Fibroblast of the aortic adventitia (primary cell): ENCODE measurements at places on chromosomes 2 and 18. TPM values are rescaled to one million over a fixed set of nuclear protein-coding genes. Genes with fewer than 3 reads are reported as not detected.

GRCh38 chr2:16202266-16203020 is 262.1 kb downstream of the MYCN start:
- DNase-seq, result no peak

GPR155 gene
- total RNA-seq, result 1.6 and 2.2 TPM in 2 replicates

- peak; percentile 25 for DNase-seq
These were observed 49.5 kb downstream of the C2orf42 start for GRCh38 chr2:70141212-70141901.

GRCh38 chr2:102929721-102930120 is 167.9 kb downstream of the TMEM182 start:
- DNase-seq, result no peak

CLEC4F gene
- not detected in 2 replicates for total RNA-seq

VWC2L gene
- total RNA-seq, result not detected in 2 replicates

SLC4A5 gene
- total RNA-seq, result 0.25 and 0.45 TPM in 2 replicates

- no peak for DNase-seq
These were observed 91.9 kb downstream of the TWIST2 start for GRCh38 chr2:238939521-238940403.

GRCh38 chr2:215790523-215791421 is 222.6 kb downstream of the MREG start:
- no peak for DNase-seq

SKOR2 gene
- total RNA-seq, result not detected in 2 replicates

DNA sequence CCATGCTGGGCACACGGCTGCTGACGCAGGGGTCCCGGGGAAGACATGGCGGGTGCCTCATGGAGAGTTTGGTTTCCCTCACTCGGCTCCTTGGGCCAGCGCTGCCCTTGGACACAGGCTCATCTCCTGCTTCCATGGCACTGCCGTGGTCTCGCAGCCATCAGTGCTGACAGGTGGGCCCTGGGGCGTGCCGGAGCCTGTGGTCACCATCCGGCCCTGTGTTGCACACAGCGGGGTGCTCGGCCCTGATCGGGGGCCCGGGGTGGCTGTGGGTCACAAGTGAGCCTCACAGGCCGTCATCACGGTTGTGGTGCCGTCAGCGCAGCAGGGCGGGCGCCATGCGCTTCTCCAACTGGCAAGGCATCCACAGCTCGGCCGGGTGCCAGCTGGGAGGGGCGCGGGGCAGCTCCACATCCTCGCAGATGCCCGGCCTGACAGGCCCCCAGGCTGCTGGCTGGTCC is 582 bp downstream of the RTP5 start:
- no peak for DNase-seq

C1QL2 gene
- total RNA-seq, result not detected in 2 replicates

- DNase-seq, result no peak
These were observed 9.7 kb upstream of the CIB4 start for GRCh38 chr2:26650713-26651469.

DNA sequence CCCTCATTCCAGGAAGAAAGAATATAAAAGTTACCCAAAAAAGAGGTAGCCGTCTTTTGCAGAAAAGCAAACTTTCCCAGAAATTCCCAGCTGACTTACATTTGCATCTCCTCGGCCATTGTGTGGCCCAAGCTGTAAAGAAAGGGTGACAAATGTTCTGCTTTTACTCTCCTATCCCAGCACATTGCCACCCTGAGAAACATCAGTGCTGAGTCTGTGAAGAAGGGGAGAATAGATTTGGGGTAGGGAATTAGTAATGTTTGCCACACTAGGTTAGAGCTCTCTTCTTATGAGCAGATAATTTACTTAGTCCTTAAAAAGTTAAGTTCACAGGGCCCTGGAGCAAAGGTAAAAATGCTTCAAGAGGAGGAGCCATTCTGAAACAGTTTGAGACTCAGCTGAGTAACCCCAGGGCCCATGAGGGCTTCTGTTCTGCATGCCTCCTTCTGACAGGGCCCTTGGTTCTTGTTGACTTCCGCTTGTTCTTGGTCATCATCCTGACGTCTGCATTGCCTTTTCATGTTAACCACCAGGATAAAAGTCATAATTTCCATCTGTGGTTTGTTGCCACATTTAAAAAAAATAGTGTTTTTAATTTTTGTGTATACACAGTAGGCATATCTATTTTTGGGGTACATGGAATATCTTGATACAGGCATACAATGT is 550.7 kb downstream of the RNF144A start:
- DNase-seq, result no peak

- DNase-seq, result no peak
These were observed 66.7 kb downstream of the MYT1L start for GRCh38 chr2:2264416-2264815.

DNA sequence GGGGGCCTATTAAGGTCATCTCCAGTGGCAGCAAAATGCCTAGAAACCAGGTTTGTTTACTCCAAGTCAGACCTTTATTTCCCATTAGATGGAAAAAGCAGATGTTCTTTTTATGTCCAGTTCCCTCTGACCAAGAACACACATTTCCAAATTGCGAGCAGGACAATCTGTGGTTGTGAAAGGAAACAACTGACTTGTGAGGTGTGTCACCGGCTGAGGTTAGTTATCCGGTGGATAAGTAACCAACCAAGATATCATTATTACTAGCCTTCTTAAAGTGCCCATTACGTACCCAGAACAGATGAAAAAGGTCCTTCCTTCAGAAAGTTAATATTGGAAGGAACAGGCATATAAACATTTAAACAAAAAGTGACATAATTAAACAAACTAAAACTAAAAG is 112.9 kb downstream of the THADA start:
- peak; percentile 57 for DNase-seq

DNA sequence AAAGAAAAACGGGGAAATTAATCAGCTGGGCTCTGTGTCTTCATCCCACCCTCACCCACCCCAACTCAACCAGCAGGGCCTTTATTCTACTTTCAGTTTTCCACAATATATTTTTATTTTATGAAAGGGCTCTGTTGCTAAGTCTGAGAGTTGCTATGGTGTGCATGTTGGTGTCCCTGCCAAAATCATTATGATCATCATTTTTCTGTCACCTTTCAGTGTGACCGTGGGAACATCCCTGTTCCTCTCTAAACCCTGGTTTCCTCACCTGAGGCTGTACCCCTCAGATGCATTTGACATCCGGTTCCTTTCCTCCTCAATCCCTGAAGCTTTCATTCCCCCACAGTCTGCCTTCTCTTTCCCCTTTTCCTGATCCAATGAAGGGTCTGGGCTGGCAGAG is 180.5 kb downstream of the ZFP36L2 start:
- no peak for DNase-seq

DNA sequence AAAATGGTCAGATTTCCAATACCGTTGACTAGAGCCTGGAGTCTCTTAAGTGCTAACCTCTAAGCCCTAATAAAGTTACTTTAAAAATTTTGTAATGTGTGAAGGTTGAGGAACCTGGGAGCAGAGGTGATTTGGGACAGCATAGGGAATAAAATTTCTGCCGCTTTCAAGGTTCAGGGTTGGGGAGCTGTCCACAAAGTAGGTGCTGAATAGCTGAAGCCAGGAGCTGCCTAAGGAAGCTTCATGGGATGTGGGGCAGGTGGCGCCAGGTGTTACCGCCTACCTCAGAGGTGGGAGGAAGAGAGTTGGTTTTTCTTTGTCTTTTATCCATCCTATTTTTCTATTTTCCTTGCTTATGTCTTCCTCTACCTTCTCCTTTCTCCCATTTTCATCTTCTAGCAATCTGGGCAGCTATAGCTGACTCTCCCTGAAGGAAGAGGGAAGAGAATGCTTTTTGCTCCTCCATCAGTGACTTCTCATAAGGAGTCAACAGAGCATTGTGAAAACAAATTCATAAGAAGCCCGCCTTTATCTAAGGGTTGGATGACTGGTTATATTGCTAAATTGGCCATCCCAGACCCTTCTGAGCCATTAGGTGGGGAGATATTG is 178.7 kb downstream of the CLIP4 start:
- DNase-seq, result peak; percentile 39

PSTPIP2 gene
- 2.0 and 6.4 TPM in 2 replicates for total RNA-seq

ZSWIM2 gene
- total RNA-seq, result 0.18 TPM in 1 of 2 replicates, not detected in the other

RAB6C gene
- total RNA-seq, result not detected in 2 replicates

IL36RN gene
- total RNA-seq, result not detected in 2 replicates

DNA sequence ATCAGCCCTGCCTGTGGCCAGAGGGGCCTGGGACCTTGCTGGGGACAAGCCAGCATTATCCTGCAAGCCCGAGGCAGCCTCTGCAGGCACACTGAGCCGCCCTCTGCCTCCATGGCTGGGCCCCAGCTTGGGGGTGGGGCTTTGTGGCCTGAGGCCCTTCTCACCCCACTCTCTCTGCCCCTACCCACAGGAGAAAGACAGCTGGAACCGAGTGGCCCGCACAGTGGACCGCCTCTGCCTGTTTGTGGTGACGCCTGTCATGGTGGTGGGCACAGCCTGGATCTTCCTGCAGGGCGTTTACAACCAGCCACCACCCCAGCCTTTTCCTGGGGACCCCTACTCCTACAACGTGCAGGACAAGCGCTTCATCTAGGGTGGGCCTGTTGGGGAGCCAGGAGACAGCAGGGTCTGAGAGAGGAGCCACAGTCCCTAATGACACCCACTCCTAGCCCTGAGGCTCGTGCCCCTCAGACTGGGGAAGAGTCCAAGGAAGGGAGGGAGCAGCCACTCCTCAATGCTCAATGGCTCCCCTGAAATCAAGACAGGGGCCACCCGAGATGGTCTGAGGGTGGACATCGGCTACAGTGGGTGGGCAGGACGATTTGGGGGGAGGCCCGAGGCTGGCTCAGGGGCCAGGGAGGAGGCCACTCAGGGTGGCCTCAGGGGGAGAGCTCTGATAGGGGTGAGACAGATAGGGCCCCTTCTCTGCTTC is 4.4 kb upstream of the CHRNG start:
- DNase-seq, result no peak

DNA sequence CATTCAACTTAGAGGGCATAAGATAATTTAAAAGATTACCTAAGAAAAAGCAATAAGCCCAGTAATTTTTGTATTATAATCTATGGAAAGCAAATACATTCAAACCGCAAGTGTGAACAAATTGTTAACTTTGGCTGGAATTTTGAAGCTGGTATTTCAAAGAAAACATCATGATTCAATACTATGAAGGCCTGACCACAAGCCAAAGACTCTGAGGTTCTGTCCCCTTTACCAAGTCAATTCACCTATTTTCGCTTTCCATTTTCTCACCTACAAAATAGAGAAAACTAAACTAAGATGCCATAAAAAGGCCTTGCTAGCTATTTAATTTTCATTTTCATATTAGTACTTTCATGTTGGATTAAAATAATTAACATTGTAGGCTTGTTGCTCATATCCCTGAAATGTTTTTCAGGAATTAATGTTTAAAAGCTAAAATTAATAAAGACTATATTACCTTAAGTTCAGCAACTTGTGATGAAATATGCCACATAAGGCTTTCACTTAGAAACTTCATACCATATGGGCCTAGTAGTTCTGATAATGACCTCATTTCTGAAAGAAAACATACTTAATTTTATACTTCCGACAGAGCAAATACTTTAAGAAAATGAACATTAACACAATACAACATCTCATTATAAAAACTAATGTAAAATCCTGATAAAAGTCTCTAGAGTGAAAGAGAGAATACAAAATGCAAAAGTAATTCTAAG is 85.7 kb upstream of the FRZB start:
- DNase-seq, result peak; percentile 39

DNA sequence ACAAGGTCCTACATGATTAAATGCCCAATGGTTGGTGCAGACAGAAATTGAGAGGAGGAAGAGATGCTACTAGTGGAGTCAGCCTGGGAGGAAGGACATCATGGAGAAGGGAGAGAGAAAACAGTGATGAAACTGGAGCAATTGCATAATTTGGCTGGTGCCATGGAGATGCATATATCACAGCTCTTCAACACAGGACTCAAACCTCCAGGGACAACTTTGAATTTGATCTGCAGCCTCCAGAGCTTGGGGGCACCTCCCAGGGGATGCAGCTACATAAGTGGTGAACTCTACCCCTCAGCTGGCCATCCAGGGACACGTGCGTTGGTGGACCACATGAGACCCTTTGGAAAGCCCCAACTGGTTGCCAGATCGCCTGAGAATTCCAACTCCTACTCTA is 80.4 kb downstream of the CTAGE1 start:
- DNase-seq, result peak; percentile 52

- DNase-seq, result no peak
These were observed 13.3 kb upstream of the ZNF521 start for GRCh38 chr18:25365242-25365641.

RRM2 gene
- 3.3 and 91.4 TPM in 2 replicates for total RNA-seq

DNA sequence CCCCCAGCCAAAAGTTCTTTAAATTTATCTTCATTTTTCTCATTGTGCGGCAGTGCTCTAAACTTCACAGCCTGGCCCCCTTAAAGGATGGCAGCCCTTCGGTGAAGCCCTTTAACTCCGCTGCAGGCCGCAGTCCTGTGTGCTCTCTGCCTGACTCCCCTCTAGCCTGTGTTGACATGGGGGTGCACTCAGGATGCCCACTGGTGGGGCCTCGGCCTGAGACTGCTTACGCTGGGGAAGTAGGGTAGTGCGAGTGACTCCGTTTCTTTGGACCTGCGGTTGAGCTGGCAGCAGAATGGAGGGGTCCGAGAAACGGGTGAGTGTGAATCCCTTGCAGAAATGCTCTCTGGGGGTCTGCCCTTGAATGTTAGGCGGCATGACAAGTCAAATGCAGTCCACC is 5.6 kb downstream of the RAB12 start:
- no peak for DNase-seq

CCBE1 gene
- 16.2 and 35.3 TPM in 2 replicates for total RNA-seq

DNA sequence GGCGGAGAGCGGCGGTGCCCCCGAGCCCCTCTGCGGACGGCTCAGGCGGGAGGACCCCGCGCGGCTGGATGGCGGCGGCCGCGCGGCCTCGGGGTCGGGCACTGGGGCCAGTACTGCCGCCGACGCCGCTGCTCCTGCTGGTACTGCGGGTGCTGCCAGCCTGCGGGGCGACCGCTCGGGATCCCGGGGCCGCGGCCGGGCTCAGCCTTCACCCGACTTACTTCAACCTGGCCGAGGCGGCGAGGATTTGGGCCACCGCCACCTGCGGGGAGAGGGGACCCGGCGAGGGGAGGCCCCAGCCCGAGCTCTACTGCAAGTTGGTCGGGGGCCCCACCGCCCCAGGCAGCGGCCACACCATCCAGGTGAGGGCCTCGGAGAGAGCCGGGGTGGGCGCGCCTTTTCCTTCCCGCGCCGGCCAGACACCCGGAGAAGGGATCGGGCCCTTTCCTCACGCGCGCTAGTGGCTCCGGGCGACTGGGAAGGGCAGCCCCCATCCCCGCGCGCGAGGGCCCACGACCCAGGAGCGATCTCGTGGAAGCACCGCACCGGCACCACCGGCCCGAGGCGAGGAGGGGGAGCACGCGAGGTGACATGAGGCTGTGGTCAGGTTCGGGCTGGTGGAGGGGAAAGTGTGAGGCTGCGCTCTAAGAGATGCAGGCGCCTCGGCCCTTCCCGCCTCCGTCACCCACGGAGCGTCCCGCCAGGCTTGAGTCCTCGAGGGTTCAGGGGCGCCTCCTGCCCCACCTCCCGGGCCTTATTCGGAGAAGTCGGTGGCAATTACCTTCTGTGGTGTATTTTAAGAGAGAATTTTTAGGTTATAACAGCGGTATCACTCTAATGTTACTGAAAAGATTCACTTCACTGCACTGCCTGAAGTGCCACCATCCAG is 607 bp downstream of the LAMA3 start:
- no peak for DNase-seq

GRCh38 chr2:60742419-60742818 is 13.6 kb upstream of the PAPOLG start:
- no peak for DNase-seq

PID1 gene
- total RNA-seq, result 0.57 and 13.0 TPM in 2 replicates

GRCh38 chr2:206164261-206164862 is 4.7 kb downstream of the EEF1B2 start:
- DNase-seq, result peak; percentile 69
